ENCODE measurements at places on chromosomes 7 and 10. TPM values are rescaled to one million over a fixed set of nuclear protein-coding genes. Genes with fewer than 3 reads are reported as not detected.

DNA sequence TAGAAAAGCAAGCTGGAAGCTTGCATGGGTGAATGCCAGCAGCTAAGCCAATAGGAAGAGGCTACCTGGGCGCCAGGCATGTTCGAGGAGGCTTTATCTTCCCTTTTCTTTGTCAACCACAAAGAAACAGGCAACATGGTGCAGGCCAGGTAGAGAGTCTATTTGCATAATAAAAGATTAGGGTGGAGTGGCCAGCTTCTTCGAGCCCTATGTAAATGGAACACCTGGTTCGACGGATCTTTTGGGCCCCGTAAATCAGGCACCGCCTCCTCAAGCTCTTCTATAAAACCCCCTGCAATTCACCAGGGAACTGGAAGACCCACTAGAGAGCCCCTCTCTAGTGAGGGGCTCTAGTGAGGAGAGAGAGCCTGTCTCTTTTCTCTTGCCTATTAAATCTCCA, 1106.2 kb upstream of the CELF2 start:
- no peaks in the 10 kb centered on the region for H3K36me3 ChIP-seq
- H3K27me3 ChIP-seq: no peaks in the 10 kb centered on the region

GRCh38 chr7:16067711-16068110, 353.6 kb downstream of the CRPPA start:
- no peaks in the 10 kb centered on the region for H3K36me3 ChIP-seq
- DNase-seq: no peak
- no peak overlapping the region for H3K27ac ChIP-seq
- no peaks in the 10 kb centered on the region for H3K4me1 ChIP-seq

DNA sequence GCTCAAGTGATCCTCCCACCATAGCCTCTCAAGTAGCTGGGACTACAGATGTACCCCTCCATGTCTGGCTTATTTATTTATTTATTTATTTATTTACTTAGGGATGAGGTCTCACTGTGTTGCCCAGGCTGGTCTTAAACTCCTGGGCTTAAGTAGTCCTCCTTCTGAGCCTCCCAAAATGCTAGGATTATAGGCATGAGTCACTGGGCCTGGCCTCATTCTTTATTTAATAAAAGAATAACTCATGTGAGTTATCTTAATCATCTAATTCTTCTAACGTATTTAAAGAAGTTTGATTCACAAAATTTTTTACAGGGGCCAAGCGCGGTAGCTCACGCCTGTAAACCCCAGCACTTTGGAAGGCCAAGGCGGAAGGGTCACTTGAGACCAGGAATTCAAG, 8.0 kb upstream of the SLC26A4 start:
- peaks cover 9% of the 10 kb centered on the region for H3K27me3 ChIP-seq
- no peak overlapping the region for H3K4me3 ChIP-seq
- no peak for DNase-seq
- H3K4me1 ChIP-seq: peaks cover 17% of the 10 kb centered on the region
- H3K36me3 ChIP-seq: peaks cover 3% of the 10 kb centered on the region
- H3K27ac ChIP-seq: no peak overlapping the region

DNA sequence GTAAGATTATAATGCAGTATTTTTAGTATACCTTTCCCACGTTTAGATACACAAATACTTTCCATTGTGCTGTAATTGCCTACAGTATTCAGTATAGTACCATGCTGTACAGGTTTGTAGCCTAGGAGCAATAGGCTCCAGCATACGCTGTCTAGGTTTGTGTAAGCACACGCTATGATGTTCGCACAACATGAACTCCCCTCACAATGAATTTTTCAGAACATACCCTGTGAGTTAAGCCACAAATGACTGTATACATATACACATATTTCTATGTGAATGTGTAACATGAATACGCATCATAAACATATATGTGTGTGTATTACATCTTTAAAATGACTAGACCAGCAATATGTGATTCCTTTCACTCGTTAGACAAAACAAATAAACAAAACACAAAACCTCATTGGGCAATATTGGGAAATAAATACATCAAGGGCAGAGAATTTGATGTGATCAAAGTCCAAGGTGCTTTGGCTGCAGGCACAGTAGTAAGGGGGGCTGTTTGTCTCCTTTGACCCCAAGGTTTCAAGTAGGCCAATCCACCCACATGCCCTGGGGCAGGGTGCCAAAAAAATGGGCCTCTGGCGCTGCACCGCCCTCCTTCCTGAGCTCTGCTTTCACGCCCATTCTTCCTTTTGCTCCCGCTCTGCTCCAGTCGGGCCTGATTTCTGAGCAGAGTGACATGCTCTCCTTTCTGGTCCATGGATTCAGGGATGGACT, 33.9 kb downstream of the CHN2 start:
- H3K4me3 ChIP-seq: no peak overlapping the region
- no peak overlapping the region for H3K27ac ChIP-seq
- DNase-seq: no peak
- peaks cover 3% of the 10 kb centered on the region for H3K27me3 ChIP-seq
- peaks cover 8% of the 10 kb centered on the region for H3K4me1 ChIP-seq

DNA sequence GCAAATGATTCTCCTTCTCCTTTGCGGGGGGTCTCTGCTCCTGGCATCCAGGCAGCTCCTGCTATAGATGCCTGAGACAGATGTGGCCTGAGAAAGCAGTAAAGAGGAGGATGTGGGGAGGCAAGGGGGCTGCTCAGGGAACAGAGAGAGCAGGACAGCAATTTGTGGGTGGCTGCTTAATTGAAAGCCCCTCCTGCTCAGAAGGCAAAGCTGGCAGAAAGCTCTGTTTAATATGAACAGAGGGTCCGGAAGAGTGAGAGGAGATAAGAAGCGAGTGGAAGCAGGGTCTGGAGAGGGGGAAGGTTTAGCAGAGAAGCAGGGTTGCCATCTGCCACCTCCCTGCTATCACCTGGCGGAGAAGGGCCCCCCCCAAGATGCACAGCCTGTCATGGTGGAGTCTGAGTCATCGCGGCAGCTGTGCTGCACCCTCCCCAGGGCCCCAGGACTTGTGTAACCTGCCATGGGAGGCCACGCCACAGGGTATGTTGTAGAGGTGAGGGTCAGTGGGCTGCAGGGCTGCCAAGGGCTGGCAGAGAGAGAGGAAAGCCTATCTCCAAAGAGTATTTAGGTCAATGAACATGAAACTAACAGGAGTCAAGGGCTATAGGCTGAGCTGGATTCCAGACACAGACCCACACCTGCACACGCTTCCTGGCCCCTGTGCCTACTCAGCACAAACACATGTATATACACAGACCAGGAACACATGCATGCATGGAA, 1109.8 kb upstream of the AUTS2 start:
- H3K4me1 ChIP-seq: no peaks in the 10 kb centered on the region
- DNase-seq: no peak
- H3K27me3 ChIP-seq: no peaks in the 10 kb centered on the region
- no peak overlapping the region for H3K4me3 ChIP-seq
- H3K36me3 ChIP-seq: no peaks in the 10 kb centered on the region
- H3K27ac ChIP-seq: no peak overlapping the region

DNA sequence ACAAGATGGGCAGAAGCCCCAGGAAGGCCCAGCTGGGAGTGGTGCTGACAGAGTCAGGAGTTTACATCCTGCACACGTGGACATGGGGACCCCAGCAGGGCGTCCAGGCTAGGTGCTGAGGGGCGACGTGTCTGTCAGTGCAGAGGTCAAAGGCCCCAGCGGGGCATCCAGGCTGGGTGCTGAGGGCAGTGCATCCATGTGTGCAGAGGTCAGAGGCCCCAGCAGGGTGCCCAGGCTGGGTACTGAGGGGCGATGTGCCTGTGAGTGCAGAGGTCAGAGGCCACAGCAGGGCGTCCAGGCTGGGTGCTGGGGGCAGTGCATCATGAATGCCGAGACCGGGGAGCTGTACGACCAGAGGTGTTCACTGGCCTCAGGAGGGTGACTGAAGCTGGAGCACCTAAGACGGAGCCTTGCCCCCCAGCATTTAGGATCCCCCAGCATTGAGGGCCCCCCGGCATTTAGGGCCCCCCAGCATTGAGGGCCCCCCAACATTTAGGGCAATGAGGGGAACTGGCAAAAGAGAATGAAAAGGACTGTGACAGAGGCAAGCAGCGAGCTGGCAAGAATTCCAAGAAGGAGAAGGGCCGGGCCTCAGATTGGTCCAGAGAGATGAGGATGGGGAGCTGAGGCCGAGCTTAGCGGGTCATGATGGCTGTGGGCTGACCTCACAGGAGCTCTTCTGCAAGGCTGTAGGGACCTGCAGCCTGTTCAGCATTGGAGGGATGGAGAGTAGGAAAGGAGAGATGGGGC, 474.9 kb downstream of the PTPRN2 start:
- no peak overlapping the region for H3K27ac ChIP-seq
- H3K4me3 ChIP-seq: no peak overlapping the region
- no peaks in the 10 kb centered on the region for H3K27me3 ChIP-seq
- H3K4me1 ChIP-seq: no peaks in the 10 kb centered on the region
- H3K36me3 ChIP-seq: no peaks in the 10 kb centered on the region

DNA sequence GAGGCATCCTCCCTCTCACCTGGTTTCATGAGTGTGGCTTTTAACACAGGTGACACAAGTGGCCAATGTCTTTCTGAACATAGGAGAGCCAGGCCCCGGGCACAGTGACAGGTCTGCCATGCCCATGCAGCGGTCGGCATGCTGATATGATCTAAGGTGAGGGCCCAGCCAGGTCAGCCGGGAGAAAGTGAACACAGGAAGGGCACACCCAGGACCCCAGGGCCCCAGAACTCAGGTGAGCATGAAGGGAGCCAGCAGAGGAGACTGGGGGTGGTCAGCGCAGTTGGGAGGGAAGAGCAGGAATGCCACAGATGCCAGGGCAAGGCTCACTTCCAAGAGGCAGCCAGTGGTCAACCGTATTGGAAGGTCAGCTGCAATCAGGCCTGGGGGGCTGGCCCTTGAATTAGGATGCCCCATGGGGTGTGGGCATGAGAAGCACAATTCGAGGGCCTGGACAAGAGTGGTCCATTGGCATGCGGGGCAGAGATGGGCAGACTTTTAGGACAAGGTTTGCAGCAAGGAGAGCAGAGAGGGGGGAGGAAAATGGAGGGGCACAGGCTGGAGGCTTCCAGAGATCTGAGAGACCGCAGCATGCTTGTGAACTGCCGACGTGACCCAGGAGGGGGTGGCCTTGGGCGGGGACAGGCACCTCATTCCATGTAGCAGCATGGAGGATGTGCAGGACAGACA, 3.9 kb upstream of the INPP5A start:
- peaks cover 16% of the 10 kb centered on the region for H3K4me1 ChIP-seq
- no peak overlapping the region for H3K4me3 ChIP-seq
- H3K27ac ChIP-seq: no peak overlapping the region
- H3K36me3 ChIP-seq: peaks cover 5% of the 10 kb centered on the region
- H3K27me3 ChIP-seq: peaks cover 13% of the 10 kb centered on the region
- DNase-seq: no peak

- no peaks in the 10 kb centered on the region for H3K36me3 ChIP-seq
- no peak for DNase-seq
- H3K27me3 ChIP-seq: no peaks in the 10 kb centered on the region
These were observed 442.5 kb downstream of the XPNPEP1 start for GRCh38 chr10:109480836-109481235.

GRCh38 chr10:103761075-103761920, 94.1 kb downstream of the SH3PXD2A start:
- H3K4me1 ChIP-seq: peaks cover 74% of the 10 kb centered on the region
- no peaks in the 10 kb centered on the region for H3K36me3 ChIP-seq
- H3K27me3 ChIP-seq: peaks cover 8% of the 10 kb centered on the region
- H3K4me3 ChIP-seq: no peak overlapping the region
- H3K27ac ChIP-seq: no peak overlapping the region

DNA sequence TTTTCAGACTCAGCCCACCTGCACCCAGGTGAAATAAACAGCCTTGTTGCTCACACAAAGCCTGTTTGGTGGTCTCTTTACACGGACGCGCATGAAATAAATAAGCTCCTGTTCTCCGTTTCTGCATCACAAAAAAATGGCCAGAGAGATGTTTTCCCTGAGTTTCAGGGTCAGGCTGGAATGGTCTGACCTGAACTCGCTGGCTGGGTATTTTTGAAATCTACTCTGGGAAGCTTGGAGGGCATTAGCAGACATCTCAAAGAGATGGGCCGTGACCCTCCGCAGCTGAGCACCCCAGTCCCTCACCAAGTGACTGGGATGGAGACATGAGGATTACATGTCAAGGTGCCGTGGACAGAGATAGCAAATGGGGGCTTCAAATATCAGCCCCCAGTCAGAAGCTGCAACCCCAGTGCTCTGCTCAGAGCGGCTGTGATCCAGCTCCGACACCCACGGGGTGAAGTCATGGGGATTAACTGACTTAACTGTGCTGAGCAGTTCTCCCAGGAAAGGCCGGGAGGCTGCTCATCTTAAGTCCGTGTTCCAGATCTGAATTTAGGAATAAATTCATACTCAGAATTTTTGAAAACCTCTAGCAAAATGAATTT, 22.3 kb downstream of the CALML5 start:
- H3K4me1 ChIP-seq: no peaks in the 10 kb centered on the region
- H3K27me3 ChIP-seq: peaks cover 3% of the 10 kb centered on the region
- no peak overlapping the region for H3K27ac ChIP-seq

GRCh38 chr10:129075927-129076326, 391.1 kb upstream of the MGMT start:
- no peak overlapping the region for H3K4me3 ChIP-seq
- H3K27me3 ChIP-seq: peaks cover 8% of the 10 kb centered on the region
- H3K27ac ChIP-seq: no peak overlapping the region
- peaks cover 2% of the 10 kb centered on the region for H3K4me1 ChIP-seq
- no peaks in the 10 kb centered on the region for H3K36me3 ChIP-seq

GRCh38 chr7:125436220-125436619, 506.6 kb upstream of the POT1 start:
- H3K27me3 ChIP-seq: no peaks in the 10 kb centered on the region
- H3K36me3 ChIP-seq: no peaks in the 10 kb centered on the region
- no peak overlapping the region for H3K27ac ChIP-seq
- DNase-seq: no peak
- H3K4me1 ChIP-seq: no peaks in the 10 kb centered on the region

DNA sequence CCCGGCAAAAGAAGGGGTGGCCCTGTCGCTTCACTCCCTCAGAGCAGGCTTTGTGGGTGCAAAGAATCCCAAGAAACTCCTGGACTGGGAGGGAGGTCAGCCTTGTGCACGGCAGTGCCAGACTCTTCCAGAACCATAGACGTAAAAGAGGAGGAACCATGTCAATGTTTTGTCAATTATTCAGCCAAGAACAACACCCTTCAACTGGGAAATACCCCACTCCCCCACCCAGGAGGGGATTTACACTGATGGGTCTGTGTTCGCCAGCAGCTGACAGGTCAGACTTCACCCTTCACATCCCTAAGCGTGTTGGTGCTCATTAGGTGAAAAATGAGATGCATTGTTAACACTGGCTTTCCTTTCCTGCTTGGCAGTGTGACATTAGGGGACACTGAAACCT, 116.8 kb upstream of the BMPER start:
- no peak overlapping the region for H3K4me3 ChIP-seq
- DNase-seq: no peak
- H3K36me3 ChIP-seq: no peaks in the 10 kb centered on the region
- H3K27me3 ChIP-seq: no peaks in the 10 kb centered on the region
- H3K27ac ChIP-seq: no peak overlapping the region

The KIAA1549 gene
- total RNA-seq: 1.2 TPM

The RAPGEF5 gene
- 0.42 TPM for total RNA-seq

The CUZD1 gene
- total RNA-seq: 2.8 TPM

The BLNK gene
- not detected for total RNA-seq

The KCP gene
- total RNA-seq: not detected

The CYP2E1 gene
- not detected for total RNA-seq

All from activated CD8-positive, alpha-beta T cell treated with anti-CD3 and anti-CD28 coated beads, Interleukin-2, amount 10 ng/mL, durations not matched to agents 7 days and 5 days (primary cell).